Cortex of kidney (tissue), 1 donor: ENCODE measurements at places on chromosomes 6 and 20.

DNA sequence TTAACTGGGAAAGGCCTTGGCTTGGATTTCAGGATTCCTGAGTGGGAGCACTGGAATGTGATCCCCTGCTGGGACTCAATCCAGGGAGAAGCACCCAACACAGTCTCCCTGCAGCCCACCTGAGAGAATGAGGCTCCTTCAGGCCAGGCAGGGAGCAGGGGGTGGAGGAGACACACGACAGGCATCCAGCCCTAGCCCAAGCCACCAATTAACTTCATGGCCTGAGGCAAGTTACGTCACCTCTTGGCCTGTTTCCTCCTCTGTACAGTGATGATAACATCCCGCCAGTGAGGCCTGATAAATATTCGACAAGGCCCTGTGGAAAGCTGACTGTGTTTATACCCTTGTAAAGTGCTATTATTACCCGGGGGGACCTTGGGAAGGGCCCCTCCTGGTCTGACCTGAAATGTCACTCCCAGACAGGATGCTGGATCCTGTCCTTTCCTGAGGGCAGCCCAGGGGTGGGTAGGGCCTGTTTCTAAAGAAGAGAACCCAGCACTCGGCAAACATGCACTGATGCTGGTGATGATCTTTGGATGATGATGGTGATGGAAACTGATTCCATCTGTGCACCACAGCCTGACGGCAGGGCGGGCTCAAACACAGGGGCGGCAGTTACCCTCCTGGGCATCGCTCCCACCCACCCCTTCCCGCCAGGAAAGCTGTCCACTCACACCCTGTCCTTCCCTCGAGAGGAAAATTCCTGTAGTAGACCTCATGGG lies 12.4 kb downstream of the FRS3 start:
- DNase-seq, result no peak

DNA sequence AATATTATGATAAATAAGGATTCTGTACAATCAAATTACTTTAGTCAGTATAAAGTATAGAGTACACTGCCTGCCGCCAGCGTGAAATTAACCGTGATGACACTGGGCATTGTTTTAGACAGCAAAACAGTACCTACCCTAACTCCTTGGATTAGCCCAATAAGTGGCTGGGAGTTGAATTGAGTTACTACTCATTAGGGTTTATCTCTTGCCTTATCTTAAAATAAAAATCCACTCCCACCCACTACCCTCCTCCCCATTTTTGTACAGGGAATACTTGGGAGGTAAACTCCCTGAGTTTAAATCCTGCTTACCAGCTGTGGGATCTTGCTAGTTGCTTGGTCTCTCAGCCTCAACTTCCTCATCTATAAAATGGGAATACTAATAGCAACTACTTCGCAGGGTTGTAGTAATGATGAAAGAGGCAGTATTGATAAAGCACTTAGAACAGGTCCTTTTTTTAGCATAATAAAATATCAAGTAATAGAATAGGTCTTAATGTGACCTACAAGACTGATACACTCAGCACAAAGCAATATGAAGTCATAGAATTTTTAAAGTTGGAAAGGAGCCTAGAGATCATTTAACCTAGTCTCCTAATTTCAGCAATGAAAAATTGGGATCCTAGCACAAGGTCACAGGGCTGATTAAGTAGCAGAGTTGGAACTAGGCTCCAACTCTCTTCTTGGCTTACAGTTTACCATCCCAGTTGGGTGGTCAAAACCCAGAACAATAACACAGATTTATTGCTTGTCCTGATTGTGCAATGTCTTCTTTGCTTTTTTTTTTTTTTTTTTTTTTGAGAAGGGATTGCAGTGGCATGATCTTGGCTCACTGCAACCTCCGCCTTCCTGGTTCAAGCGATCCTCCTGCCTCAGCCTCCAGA lies 23.8 kb downstream of the PHACTR2 start:
- DNase-seq, result no peak

GRCh38 chr20:24879875-24880274 lies 69.2 kb upstream of the CST7 start:
- DNase-seq, result no peak

DNA sequence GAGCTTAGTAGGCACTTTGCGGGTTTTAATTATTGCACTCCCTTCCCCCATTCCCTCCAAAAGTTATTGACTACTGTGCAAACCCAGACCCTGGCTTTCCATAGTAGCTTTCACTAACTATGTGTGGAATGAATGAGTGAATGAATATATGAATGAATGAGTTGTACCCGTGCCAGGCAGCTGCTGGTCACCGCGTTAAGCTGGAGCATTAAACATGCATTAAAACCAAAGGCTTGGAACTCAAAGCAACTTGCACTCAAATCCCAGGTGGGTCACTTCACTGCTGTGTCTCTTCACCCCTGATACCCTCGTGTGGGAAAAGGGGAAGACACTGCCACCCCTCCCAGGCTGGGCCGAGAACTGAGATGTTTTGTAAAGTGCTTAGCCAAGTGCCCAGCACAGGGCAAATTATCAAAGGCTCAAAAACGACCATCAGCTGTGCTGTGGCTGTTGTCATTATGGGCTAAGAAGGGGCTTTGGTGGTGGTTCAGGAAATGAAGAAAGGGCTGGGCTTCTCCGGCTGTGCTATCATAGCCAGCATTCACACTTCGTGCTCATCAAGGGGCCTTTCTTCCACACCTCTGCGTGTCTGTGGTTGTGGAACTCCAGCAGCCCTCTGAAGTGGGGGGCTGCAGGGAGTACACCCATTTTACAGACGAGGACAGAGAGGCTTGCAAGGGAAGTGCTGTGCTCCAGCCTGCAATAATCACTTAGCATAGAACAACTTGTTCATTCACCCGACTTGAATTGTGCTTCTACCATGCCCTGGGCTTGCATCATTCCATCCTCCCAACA lies 60.2 kb upstream of the STX16 start:
- no peak for DNase-seq

DNA sequence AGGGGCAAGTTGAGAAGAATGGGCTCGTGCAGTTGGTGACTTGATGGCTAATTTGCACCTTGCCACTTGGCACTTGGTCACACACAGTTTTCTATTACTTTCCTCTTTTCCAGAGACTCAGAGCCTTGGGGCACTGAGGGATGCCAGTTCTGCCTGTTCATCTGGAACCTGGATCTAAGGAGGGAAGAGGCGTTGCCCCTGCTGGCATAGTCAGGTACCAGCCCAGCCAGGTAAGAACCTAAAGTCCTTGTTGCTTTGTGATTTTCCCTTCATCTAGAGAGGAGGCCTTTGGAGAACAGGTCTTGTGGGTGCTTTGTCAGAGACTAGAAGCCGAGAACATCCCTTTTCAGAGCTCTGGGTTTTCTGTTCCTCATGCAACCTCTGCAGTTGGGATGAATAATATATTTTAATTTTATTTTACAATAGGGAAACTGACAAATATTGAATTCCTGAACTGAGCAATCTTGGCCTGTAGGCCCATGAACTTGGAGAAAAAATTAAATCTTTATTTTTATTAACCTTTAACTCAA lies 11.4 kb downstream of the SYTL3 start:
- DNase-seq, result no peak

- DNase-seq, result no peak
These were observed 269.5 kb upstream of the CITED2 start for GRCh38 chr6:139643986-139644385.

GRCh38 chr20:44133424-44133823 lies 53.6 kb downstream of the JPH2 start:
- no peak for DNase-seq

- no peak for DNase-seq
These were observed 18.6 kb downstream of the KCNK17 start for GRCh38 chr6:39295611-39296011.
